ENCODE measurements at places on chromosomes 5 and 9.
A peak's percentile ranks its signal among the peaks of the same experiment; 100 is the strongest.

GRCh38 chr5:173720286-173720952 is 104.0 kb upstream of the BOD1 start:
- DNase-seq = no peak

DNA sequence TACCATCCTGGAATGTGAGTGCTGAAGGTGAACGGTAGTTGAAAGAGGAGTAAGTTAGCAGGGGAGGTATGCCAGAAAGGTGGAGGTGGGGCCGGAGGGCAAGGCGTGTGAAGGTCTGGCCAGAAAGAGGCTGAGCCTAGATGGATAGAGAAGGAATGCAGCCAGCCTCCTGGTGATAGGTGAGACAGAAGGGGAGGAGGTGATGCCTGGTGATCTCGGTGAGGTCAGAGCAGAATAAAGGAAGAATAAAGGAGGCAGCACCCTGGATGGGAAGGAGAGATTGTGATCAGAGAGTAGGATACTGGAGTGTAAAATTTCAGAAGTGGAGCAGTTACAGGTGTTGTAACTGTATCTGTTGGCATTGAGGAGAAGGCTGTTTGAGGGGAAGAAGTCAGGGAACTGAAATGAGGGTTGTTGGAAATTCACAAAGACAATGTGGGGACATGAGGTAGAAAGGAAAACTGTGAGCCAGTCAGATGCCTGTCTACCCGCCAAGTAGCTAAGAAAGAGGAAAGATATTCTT is 2.0 kb downstream of the GNG10 start:
- no peak for DNase-seq

GRCh38 chr9:105328872-105329718 is 84.6 kb downstream of the SLC44A1 start:
- no peak for DNase-seq

DNA sequence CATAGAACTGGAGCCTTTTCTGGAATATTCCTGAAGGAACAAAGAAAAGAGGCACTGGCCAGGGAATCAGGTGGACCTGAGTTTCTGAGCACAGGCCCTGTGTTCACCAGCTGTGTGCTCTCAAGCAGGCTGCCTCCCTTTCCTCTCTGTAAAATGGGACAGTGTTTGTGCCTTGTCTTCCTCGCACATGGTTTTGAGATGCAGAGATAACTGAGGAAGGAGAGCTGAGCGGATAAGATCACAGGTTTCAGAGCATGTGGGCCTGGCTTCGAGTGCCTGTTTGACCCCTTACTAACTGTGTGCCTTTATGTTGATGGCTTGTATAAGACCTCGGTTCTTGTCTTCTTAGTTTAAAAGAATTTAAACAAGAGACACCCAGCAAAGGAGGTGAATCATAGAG is 46.2 kb upstream of the HAND1 start:
- DNase-seq = no peak

DNA sequence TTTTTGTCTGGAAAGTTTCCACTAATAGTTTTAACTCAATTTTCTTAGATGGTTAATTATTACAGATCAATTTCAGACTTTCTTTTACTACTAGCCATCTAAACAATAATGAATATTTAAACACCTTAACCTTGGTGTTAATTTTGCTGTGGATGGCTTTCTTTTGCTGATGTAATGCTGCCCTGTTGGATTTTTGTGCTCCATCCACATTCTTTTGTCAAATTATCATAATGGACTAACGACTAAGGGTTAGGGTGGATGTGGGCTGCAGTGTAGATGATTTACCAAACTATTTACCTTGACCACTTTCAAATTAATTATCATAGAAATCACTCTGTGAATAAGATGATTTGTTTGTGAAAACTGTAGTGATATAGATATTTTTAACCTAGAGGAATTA is 15.6 kb upstream of the TMEM38B start:
- no peak for DNase-seq

- no peak for DNase-seq
Observed at GRCh38 chr5:3303777-3304176, 291.9 kb upstream of the IRX1 start.

DNA sequence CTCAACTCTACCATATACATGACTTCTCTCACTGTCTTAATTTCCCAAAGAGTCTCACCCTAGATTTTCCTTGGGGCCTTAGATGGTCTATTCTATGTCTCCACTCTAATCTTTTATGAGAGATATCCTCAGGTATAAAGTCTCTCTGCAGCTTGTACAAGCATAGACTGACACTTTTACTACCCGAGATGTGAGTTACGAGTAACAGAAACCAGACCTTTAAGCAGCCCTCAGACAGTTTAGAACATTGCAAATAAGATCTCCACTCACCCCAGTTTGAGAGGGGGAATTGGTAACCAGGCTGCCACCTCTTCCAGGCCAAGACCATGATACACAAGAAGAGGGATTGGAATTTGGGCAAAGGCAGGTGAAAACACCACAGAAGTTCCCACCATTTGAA is 542.5 kb downstream of the TLE4 start:
- DNase-seq = no peak

DNA sequence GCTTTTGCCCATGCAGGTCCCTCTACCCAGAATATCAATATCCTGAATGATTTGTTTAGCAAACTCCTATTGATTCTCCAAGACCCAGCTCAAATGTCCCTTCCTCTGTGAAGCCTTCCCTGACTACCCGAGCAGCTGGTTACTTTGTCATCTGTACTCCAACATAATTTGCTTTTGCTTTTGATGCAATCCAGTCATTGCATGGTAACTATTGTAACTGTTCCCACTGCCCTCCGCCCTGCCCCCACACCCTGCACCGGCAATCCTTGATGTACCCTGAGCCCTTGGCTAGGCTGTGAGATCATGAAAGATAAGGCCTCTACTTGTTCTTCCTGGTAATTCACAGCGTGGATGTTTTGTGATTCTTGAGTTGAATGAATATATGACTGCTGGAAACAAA is 119.9 kb upstream of the BOD1 start:
- no peak for DNase-seq

DNA sequence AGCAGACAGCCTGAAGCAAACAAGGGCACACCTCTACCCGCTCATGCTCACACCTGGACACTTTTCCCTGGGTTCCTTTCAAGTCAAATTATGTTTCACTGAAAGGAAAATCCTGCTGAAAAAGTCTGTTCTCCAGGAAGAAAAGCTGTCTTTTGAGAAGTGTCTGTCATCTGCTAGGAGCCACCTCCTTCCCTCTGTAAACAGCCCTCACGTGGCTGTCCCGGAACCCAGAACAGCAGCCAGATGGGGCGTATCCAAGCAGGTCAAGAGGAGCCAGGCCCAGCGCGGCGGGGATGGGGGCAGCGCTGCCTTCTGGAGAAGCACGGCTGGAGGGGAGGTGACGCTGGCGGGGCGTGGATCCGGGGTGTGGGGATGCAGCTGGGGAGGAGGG is at the start of gene PNPLA7:
PNPLA7 (minus strand) TSS at position 172 of the 391 bp plus-strand sequence. CDS start 205 bp downstream, outside the sequence.
- peak; percentile 77 for DNase-seq

- no peak for DNase-seq
Observed at GRCh38 chr5:115470921-115471320, 73.7 kb downstream of the FEM1C start.

DNA sequence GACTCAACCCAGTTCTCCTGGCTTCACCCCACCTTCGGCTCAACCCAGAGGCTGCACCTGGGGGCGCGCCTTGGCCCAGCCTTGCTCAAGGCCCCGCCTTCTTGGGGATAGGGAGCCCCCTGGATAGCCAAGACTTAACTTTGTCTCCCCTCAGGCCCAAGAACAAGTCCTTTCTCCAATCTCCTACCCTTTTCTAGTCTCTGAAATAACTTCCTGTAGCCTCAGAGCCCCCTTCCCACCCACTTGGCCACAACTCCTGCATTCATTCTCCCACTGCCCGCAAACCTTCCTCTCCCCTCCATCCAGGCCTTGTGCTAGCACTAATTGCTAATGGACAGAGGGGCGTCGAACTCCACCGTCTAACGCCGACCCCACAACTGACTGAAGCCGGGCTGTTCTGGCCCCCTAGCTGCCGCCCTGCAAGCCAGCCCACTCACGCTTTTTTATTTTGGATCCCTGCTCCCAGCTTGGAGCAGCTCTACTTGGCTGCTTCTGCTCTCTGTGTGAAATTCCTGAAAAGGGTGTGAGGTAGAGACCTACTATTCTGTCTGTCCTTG is 579 bp upstream of the ASTN2 start:
- DNase-seq = peak; percentile 30

GRCh38 chr9:655875-656274 is 185.6 kb upstream of the DMRT1 start:
- no peak for DNase-seq

GRCh38 chr5:104702212-104702611 is 1139.6 kb upstream of the NUDT12 start:
- DNase-seq = no peak

DNA sequence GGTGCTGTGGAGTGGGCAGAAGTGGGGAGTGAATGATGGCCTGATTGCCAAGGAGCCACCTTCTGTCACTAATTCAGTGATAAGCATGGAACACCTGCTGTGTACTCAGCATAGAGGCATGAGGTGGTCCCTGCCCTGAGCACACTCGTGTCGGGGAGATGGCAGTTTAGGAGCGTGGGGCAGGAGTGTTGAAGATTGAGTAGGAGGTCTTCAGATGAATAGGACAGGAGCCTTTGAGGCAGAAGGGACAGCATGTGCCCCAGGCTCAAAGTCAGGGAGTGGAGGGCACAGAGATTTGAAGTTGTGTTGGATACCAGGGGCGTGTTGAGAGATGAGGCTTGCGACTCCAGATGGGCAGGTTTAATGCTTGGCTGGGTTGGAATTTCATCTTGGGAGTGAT is 55.0 kb downstream of the ZNF618 start:
- no peak for DNase-seq

DNA sequence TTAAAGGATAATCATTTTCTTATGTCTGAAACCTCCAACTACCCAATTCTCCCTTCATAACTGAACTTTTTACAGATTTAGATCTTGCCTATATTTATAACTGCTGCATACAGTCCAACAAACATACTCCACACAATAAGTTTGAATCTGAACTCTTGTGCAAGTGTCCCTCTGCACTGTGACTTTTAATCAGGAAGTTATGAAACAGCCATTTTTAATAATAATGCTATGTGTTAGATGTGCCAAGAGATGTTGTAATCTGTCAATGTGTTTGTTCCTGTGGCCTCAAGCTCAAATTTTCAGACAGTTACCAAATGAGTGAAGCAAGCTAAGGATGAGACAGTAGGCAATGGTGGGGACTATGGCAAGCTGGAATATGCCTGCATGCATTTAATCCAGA is 57.6 kb upstream of the MTAP start:
- no peak for DNase-seq

GRCh38 chr9:116656977-116657376 is 30.1 kb upstream of the TRIM32 start:
- no peak for DNase-seq

DNA sequence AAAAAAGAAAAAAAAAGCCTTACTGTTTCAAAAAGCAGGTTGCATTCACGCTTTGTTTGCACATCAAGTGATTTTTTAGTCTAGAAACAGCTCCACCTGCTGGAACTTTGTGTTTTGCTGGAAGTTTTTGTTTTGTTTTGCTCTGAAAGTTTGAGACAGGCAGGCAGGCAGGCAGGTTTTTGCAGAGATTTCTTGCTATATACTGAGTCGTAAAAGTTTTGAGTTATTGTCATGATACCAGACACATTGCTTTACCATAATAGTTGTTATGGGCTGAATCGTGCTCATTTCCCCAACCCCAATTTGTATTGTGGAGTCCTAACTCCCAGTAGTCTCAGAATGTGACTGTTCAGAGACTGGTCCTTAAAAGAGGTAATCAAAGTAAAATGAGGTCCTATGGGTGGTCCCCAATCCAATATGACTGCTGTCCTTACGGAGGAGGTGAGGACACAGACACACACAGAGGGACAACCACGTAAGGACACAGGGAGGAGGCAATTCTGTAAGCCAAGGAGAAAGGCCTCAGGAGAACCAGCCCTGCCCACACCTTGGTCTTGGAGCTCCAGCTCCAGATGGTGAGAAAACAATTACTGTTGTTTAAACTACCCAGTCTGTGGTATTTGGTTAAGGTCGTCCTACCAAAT is 20.9 kb downstream of the OR2Y1 start:
- peak; percentile 31 for DNase-seq

GRCh38 chr9:12394105-12394504 is 299.1 kb upstream of the TYRP1 start:
- no peak for DNase-seq

DNA sequence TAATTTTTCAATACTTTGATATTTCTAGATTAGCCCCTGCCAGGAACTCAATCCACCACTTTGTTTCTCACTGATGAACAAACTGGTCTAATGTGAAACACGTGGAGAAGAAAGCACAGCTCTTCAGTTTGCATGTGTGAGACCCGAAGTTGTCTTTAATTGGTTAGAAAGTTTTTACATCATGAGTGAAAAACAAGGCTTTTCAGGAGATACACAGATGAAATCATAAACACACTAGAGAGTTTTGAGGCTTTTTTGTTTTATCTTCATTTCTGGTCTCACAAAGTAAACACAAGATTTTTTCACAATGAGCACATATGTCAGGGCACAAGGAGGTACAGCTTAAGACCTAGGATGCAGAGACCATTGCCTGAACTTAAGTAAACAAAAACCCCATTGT is 84.5 kb upstream of the MOCS2 start:
- no peak for DNase-seq

DNA sequence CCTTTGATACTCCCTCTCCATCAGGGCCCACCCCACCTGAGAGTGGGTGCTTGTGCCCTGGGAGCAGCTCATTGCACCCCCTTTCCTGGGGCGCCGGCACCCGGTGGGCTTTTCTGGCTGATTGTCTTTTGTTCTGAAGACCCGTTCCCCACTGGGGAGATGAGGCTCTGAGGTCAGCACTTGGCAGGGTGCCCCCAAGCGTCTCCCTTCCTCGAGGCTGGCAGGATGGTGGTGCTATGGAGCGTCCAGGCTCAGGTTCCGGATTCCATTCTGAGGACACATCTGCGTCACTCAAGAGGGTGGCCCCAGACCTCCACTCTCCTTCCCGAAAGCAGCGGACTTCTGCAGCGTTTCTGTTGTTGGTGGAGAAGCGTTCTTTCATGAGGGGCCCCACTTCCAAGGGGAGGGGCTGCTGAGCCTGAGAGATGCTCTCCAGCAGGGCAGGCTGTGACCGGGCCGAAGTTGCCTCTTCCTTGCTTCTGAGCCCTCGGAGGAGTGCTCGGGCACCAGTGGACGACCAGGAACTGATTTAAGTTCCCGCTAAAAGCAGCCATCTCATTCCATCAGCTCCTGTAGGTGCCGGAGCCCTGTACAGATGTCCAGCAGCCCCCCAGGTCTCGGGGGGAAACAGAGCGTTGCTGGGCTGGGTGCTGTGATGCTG is 42.2 kb downstream of the COL5A1 start:
- DNase-seq = no peak

- DNase-seq = no peak
Observed at GRCh38 chr5:150497274-150497988, 10.5 kb upstream of the NDST1 start.

GRCh38 chr5:73751254-73751914 is 125.4 kb downstream of the ARHGEF28 start:
- DNase-seq = no peak

- DNase-seq = no peak
Observed at GRCh38 chr5:177220576-177220975, 82.9 kb downstream of the RAB24 start.

All from GM13977 (cell line).